ENCODE measurements at places on chromosomes 11 and 22.

DNA sequence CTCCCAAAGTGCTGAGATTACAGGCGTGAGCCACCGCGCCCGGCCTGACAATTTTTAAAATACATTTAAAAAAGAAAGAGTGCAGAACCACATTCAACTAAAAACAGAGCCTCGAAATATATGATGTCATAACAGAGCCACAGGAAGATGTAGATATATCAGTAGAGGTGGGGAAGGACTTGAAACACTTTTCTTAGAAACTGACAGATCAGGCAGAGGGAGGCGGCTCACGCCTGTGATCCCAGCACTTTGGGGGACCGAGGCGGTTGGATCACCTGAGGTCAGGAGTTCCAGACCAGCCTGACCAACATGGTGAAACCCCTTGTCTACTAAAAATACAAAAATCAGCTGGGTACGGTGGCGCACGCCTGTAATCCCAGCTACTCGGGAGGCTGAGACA is 7.0 kb downstream of the MLC1 start:
- DNase-seq, result no peak

GRCh38 chr11:89321401-89321800 is 143.7 kb downstream of the TYR start:
- DNase-seq, result no peak

DNA sequence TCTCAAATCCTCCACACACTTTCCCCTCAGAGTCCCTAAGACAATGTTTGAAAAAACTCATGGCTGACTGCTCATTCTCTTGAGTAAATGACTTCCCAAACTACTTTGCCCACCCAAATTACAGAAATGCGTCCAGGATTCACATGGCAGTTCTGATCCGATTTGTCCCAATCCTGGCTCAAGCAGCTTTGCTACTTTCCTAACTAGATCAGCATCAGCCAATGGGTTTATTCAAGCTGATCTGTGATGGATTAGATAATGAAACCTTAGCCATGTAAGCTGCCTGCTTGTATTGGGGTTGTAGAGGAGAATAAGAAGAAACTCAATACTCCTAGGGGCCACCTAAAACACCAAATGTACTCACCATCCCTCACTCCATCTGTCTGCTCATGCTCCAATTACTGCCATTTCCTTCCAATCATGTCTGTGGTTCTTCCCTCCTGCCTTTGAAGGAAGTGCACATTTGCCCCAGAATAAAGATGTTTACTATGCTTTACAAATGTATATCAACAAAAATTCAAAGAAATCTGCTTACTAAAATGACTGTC is 6.9 kb downstream of the RBFOX2 start:
- no peak for DNase-seq

DNA sequence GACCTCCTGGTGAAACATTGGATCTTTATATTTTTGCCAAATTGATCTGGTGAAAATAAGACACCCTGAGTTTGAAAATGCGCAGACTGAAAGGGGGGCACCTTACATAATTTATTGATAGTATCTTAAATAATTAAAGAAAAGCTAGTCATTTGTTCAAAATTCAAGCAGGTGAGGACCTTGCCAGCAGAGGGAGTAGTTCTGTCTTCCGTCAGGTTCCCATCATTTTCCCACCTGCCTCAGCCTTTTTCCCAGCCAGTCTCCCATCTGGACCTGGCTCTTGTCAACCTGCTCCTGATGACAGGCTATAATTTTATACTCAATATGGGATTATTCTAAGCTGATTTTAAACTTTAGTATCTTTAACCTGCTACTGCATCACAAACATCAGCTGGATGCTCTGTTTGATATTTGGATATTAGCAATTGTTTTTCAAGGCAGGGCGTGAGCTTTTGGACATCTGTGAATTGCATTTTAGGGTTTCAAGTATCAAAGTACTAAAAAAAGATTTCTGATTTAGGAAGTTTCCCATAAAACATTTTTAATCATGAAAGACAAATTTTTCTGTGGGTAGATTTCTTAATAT is 132.0 kb downstream of the ELP4 start:
- no peak for DNase-seq

DNA sequence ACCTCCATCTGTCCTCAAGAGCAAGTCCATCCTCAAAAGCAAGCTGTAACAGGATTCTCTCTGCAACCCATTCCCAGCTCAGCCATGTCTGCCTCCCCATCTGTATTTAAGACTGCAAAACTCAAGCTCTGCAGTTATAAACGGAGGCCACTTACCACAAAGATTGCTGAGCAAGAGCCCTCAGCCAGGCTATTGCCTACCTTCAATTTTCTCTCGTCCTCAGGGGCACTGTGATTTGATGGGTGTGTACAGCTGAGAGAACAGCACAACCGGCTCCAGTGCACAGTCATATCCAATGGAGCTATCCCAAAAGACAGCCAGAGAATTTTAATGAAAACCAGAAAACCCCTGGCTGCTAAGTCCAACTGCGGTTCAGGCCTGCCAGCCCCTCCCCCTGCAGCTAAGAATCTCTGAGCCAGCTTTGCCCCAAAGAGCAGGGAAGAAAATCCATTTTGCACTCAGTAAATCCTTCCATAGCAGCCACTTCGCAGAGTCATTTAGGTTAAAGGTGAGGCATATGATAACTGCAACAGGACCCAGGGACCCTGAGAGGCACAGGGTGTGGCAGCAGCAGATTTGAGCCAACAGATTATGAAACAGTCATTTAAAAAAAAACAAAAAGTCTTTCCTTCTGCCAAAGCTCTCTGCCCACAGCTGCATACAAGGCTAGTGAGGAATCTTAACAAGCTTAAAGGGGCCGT is 37.6 kb downstream of the RAB30 start:
- DNase-seq, result no peak

DNA sequence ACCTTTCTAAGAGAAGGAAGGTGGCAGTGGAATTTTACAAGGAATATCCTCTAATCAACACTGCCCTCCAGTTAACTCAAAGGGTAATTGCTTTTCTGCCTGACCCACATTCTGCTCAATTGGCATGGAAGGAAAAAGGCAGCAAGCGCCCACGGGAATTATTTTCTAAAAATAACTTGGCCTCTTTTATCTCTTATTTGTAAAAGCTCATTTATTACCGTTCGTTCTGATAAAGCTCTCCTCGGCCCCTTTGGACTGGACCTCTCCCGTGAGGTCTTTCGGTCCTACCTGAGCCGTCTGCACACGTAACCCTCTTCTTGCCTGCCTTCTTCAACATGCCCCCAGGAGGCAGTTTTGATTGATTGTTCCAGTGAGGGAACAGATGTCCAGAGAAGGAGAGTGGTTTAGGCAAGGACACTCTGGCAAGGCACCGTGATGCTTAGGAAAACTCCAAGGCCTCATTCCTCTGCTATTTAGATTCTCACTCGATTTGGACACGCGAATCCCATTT is 53.2 kb upstream of the CRTAM start:
- DNase-seq, result no peak

All from epithelial cell of prostate (primary cell).